Midbrain (tissue), 1 donor: ENCODE measurements at places on chromosomes 4 and X.

GRCh38 chr4:26218677-26219605 is 101.9 kb upstream of the RBPJ start:
- DNase-seq = no peak

GRCh38 chr4:181030961-181031360 is 1212.2 kb upstream of the TENM3 start:
- no peak for DNase-seq

DNA sequence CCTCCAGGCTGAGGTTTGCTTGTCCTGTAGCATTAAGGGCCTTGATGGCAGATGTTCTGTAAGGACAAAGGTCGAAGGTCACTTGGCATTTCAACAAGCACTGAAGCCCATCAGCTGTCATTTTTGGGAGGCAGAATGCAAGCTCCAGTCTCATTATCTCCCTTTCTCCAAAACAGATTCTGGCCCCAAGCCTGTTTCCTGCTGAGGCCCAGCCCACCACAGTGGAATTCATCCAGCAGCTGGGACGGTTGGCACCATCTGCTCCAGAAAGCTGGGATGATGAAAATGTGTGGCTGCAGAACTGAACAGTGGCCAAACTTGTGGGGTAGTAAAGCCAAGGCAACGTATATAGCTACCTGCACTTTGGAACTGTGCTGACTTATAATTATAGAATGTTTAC is 17.7 kb upstream of the PPEF2 start:
- DNase-seq = no peak

DNA sequence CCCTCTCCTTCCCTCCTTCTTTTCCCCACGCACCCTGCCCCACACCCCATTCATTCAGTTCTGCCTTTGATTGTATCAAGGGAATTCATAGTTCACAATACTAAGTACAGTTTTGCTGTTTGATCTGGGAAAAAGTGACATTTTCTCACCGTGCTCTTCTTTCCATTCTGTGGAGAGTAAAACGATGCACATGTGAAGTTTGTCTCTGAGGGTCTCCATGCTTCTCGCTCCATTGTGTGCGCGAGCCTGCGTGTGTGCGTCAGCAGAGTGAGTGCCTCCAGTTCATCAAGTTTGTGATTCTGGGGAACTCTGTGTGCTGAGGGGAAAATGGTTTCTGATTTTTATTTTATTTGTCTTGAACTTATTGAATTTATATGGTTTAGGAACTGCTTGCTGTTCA is 1.9 kb downstream of the STK26 start:
- DNase-seq = no peak

GRCh38 chrX:2192584-2193272 is 308.0 kb downstream of the DHRSX start:
- DNase-seq = no peak

- no peak for DNase-seq
Observed at GRCh38 chrX:14015294-14015693, 14.4 kb downstream of the GEMIN8 start.

DNA sequence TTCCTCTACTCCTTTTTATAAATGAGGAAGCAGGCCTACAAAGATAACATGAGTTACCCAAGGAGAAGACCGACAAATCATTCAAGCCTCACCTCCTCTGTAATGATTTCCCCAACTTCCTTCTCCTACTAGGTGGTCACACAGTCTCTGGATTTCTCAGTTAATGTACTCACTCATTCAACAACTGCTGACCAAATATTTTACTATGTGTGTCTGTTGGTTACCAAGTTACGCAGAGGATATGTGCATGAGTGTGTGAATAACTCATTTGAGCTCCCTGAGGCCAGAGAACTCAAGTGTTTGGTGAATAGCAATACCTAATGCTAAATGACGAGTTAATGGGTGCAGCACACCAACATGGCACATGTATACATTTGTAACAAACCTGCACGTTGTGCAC is 10.4 kb downstream of the CASK start:
- DNase-seq = no peak

- DNase-seq = no peak
Observed at GRCh38 chr4:130419211-130419975, 1323.4 kb downstream of the C4orf33 start.

DNA sequence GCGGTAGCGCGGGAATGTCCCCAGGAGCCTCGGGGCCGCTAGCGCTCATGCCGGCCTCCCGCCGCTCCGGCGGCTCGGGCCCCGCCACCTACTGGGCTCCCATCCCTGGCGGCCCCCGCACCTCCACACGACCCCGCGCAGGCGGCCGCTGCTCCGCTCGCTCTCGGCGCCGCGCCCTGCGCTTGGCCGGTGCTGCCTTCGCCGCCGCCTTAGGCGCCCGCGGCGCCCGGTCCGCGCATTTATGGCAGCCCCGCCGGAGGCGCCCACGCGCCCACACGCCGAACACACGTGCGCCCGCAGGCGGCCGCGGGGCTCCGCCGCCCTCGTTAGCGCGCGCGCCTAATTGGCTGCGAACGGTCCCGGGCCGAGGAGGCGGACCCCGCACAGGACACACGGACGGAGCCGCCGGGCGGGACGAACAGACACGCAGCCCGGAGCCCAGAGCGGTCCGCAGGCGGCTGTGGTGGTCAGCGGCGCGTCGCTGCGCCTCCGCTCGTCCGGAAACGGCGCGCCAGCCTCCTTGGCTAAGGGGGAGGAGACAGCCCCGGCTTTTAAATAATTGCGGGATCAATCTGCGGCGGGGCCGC is at the start of gene NKX1-1:
TSS of gene NKX1-1 (minus strand) at position 49 of the 587 bp plus-strand sequence. CDS start at position 49, 0 bp downstream.
- DNase-seq = no peak

DNA sequence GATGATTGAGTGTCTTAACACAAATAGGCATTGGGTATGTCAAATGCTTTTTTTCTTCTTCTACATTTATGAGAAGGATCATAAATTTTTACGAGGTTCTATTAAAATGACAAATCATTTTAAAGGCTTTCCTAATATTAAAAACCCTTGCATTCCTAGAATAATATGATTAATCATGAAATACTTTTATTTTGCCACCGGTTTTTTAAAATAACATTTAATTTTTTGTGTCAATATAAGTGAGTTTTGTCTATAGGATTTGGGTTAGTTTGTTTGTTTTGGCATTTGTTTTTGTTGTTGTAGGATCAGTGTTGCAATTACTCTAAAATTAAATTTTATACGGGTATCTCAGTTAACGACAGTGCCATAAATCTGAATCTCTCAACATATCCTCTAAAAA is 169.7 kb upstream of the STK26 start:
- no peak for DNase-seq

- no peak for DNase-seq
Observed at GRCh38 chrX:24253030-24253429, 60.8 kb downstream of the SUPT20HL2 start.

DNA sequence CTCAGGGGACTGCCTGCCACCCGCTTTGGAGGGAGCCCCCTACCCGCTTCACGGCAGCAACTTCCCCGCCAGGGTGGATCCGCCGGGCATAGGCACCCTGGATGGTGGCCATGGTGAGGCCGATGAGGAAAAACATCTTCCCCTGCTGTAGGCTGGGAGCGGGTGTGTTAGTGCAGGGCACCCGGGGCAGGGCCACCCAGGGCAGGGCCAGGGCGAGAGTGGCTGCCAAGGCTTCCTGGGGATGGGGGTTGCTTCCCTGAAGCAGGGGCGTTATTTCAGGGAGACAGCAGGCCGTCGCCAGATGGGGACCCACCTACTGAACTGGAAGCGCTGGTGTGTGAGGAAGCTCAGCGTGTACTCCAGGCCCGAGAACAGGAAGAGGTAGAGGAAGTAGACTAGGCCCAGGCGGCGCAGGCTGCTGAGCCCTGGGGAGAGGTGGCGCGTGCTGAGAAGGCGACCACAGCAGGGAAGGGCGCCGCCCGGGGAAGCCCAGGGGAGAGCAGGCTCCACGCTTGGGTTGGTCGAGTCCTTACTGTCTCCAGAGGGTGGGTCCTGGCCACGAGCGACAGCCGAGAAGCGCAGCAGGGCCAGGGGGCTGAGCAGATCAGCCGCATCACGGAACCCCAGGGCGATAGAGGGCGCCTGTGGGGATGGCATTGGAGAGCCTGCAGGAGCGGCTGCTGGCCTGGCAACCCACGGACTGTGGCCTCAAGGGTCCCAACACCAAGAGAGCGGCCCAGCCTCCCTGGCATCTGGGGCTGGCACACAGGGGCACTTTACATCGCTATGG is 31.5 kb downstream of the NOP14 start:
- no peak for DNase-seq

DNA sequence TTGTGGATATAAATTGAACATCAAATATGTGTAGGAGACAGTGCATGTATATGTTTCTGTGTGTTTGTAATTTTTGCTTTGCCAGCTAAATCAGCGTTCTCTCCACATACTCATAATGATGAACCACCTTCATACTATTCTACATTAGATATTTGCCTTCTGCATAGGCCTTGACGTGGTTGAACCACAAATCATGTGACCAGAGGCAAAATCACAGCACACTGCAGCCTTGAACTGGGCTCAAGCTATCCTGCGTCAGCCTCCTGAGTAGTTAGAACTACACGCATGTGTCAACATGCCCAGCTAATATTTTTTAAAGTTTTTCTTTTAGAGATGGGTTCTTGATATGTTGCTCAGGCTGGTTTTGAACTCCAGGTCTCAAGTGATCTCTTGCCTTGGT is 9.5 kb downstream of the UBQLN2 start:
- no peak for DNase-seq
